Activated CD4-positive, alpha-beta T cell treated with anti-CD3 and anti-CD28 coated beads, Interleukin-2, amount 50 U/mL, for 4 hours (primary cell): ENCODE measurements at places on chromosomes 3 and 15.
A peak's percentile ranks its signal among the peaks of the same experiment; 100 is the strongest.

- peak; percentile 9 for DNase-seq
These were observed 1.1 kb downstream of the PDIA5 start for GRCh38 chr3:123067689-123068600.

DNA sequence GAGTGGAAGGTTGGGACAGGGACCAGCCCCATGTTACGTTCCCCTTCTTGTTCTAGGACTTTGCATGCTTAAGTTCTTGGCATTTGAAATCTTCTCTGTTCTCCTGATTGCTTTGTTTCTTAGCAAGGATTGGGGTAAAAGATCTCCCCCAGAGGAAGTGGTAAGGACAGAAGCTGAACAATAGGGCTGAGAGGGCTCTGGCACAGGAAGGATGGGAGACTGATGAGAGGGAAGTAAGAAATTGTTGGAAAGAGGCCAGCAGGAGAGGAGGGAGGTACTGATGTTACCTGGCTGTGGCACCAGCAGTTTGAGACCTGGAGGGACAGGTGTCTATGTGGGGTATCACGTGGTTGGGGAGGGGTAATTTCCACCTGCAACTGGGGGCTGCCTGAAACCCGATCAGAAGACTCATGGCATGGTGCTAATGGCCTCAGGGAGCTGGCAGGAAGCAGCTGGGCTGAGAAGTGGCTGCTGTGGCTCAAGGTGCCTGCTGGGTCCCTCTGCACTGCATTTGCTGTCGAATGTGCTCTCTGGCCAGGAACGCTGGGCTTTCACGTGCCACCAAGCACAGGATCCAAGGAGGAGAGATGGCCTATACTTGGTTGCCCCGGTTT is 108.4 kb downstream of the LSM3 start:
- DNase-seq, result no peak

- DNase-seq, result no peak
These were observed 8.2 kb upstream of the VGLL4 start for GRCh38 chr3:11651900-11652299.

DNA sequence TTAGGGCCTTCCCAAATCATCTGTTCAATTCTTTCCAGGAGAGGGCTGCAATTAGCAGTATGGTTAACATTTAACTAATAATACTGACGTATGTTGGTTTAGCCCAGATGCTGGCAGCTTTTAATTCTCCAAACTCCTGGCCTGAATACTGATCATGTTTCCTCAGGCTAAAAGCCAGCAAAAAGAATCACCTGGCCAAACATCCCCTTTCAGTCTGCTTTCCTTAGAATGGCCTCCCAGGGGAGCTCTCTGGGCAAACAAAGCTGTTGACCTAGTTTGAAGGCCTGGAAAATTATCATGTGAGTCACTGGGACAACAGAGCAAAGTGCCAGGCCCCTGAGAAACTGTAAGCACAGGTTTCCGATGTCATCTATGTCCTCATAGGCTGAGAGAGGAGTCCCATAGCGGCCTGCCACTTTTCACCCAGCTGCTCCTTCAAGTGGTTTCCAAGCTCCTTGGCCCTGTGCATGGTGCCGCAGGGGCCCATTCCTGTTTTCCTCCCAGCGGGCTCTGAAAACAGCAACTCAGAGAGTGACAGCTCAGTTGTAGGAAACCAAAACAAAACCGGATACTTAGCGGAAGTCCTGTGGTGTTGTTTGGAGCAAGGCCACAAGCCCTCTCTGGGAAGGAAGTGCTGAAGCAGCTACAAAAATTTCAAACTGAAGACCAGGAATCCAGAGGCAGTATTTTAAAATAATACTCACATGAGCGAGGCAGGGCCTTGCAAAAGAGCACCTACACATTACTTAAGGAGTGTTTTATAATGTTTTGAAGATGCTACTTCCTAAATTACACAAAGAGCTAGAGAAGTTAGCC is 36.5 kb upstream of the RAB11A start:
- DNase-seq, result peak; percentile 25

GRCh38 chr15:78312536-78312935 is 13.1 kb upstream of the SKIC8 start:
- no peak for DNase-seq

- DNase-seq, result peak; percentile 51
These were observed 7.1 kb downstream of the CELF6 start for GRCh38 chr15:72312605-72313447.

DNA sequence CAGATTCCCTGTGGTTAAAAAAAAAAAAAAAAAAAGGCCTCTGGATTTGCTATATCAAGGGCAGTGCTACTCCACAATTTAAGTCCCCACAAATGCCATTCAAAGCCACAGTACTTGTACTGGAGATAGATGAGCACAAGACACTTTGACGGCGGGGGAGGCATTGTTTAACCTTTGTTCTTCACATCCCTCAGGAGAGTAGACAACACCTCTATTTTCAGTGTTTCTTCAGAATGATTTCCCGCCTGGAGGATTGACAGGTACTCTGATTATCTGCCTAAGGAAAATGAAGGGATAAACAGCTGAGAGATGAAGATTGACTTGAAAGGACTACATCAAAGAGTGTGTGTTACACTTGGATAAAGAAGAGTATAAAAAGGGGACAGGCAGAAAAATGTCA is 58.7 kb downstream of the OTOL1 start:
- no peak for DNase-seq

DNA sequence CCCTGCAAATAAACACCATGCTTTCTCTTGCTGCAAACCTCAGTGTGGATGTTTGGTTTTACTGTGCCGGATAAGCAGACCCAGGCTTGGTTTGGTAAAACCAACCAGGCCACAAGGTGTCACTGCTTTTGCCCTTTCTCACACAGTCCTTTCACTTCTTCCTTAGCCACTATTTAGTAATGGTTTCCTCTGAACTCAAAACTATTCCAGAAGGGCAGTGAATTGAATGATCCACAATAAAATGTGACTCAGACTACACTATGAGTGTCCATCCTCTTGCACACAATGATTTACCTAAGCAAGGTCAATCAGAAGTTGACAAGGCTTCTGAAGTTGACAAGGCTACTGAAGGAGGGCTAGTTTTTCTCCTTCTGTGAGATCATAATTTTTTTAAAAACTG is 552.4 kb upstream of the CCDC54 start:
- DNase-seq, result no peak
